SIG-M5 (cell line): ENCODE measurements at places on chromosomes 4 and X.

DNA sequence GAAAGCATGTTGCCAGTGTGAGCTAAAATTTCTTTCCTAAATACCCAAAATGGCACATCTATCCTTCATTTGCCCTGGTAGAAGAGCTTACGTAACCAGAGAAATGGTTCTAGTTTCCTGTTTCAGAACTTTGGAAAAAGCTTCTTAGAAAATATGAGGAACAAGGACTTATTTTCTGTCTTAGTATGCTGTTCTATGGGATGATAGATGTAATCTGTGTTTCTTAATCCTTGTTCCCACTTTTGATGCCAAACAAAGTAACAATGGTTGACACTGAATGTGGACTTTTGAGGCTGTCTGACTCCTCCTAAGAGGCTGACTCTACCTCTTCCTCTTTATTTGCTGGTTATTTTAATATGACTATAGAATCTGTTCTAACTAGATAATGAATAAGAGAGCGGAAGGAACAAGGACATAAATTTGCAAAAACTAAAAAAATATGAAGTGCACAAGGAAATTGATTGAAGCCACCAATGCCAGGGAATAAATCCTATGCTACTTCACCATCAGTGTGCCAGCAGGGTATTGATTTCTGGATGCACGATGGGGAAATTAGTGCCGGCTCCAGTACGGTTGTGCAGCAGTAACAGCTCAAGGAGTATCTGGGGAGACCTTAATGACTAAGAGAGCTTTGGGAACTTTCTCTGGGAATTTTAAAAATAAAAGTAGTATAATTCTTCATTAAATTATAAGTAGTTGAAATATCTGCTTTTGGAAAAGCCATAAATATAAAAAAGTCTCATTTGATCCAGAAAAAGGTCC, 39.4 kb upstream of the TET2 start:
- DNase-seq: no peak

- DNase-seq: no peak
Measured at GRCh38 chr4:6123976-6124375, 76.4 kb downstream of the JAKMIP1 start.

- DNase-seq: no peak
Measured at GRCh38 chr4:127239902-127240763, 392.6 kb upstream of the INTU start.

DNA sequence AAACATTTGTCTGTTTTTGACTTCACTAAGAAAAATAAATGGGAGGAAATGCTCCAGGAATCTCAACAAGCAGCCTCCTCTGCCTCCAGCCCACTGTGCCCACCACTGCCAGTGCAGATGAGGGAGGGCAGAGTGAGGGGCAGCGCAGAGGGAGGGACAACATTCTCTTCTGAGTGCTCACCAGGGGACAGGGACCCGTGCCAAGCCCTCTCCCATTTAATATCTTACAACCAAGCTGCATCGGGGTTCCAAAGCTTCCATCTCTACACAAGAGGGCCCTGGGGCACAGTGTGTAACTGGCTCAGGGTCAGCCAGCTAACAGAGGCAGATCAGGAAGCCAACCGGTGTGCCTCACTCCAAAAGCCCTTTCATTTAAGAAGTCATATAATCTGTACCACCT, 120.4 kb downstream of the NSUN7 start:
- no peak for DNase-seq

DNA sequence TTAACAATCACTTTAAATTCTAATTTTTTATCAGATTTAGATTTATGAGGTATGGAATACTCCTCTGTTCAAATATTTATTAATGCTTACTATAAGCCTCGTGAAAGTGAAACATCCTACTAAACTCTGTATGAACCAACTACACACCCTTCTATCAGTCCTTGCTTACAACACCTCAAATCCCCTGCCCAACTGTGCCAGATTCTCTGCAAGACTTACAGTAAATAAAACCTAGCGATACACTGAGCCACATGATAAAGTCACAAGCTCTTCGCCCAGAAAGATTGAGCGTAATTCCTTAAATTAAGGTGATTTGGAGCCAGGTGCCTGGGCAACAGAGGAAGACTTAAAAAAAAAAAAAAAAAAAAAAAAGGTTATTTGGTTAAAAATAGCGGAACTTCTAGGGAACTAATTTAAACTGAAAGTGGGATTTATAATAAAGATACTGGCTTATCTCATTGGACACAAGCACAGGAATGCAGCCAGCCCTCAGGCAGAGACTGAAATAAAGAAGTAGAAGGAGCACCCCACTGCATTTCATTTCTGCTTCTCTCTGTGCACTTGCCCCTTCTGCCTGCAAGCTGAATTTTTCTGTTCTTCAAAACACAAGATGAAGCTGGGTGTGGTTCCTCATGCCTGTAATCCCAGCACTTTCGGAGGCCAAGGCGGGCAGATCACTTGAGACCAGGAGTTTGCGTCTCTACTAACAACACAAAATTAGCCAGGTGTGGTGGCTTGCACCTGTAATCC, 17.5 kb upstream of the C4orf36 start:
- no peak for DNase-seq

- DNase-seq: no peak
Measured at GRCh38 chr4:25551605-25552004, 104.0 kb upstream of the SLC34A2 start.

DNA sequence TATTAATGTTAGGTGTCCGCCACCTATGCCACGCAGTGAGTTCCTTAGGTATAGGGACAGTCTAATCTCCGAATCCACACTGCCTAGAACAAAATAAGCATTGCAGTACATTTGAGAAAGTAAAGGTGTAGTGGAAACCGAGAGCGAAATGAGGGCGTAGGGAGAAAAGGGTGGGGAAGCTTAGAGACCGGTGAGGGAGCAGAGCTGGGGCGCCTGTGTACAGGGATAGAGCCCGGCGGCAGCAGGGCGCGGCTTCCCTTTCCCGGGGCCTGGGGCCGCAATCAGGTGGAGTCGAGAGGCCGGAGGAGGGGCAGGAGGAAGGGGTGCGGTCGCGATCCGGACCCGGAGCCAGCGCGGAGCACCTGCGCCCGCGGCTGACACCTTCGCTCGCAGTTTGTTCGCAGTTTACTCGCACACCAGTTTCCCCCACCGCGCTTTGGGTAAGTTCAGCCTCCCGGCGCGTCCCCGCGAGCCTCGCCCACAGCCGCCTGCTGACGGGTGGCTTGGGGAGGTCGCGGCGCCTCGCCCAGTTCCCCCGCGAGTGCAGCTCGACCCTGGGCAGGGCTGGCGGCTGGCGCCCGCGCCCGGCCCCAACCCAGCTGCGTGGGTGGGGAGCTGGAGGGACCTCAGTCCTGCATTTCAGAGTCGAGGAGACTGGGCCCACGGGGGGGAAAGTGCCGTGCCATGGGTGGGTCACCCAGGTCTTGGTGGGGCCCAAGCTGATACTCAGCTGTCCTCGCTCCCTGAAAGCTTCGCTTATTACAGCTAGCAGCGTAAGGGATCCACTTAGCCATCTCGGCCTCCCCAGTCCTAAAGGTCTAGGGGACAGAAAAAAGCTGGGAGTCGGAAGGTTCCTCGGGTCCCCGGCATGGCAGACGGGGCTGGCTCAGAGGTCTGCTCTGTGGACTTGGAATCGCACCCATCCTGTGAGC, at the start of gene ANXA3:
Gene ANXA3 (plus strand): TSS at position 351 of the 932 bp plus-strand sequence. CDS start 2,704 bp downstream, outside the sequence.
- no peak for DNase-seq

- no peak for DNase-seq
Measured at GRCh38 chr4:152633118-152633517, 46.7 kb downstream of the TMEM154 start.

DNA sequence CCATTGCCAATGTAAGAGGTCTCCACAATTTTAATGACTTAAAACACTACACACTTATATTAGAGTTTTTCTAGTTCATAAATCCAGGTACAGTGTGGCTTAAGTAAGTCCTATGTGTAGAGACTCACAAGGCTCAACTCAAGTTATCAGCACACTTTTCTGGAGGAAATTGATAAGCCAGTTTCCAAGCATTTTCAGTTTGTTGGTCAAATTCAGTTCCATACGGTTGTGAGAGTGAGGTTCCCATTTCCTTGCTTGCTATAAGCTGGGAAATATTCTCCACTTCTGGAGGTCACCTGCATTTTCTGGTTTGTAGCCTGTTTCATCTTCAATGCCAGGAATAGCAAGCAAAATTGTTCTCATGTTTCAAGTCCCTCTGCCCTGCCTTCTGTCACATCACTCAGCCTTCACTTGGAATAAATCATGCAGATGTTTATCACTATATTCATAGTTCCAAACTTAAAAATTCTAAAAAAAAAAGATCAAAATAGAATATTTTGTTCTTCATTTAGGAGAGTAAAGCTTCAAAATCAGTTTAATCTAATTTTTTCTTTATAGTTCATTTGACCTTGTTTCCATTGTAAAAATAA, 1137.5 kb upstream of the INTU start:
- DNase-seq: no peak

GRCh38 chrX:109537324-109537665, 651 bp downstream of the NXT2 start:
- DNase-seq: no peak

- no peak for DNase-seq
Measured at GRCh38 chrX:134074151-134074550, 88.8 kb upstream of the GPC3 start.

GRCh38 chr4:26058537-26058936, 144.5 kb downstream of the SMIM20 start:
- no peak for DNase-seq

GRCh38 chrX:40700640-40701342, 34.6 kb downstream of the MED14 start:
- no peak for DNase-seq

DNA sequence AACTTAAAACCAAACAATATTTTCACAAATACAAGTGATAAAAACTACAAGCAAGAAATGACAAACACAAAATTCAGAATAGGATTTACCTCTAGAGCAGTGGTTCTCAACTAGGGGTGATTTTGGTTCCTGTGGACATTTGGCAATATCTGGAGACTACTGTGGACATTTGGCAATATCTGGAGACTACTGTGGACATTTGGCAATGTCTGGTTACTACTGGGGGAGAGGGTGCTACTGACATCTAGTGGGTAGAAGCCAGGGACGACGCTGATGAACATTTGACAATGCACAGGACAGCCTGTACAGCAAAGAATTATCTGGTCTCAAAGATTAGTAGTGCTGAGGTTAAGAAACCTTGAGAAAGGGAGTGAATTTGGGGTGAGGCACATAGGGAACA, 169.8 kb downstream of the CLCN4 start:
- DNase-seq: no peak
